Activated gamma-delta T cell (primary cell): ENCODE measurements at places on chromosomes 7 and 10.

- no peak for DNase-seq
Measured at GRCh38 chr7:148914208-148914777, 30.2 kb upstream of the EZH2 start.

GRCh38 chr10:133129071-133129858 is 30.8 kb upstream of the KNDC1 start:
- DNase-seq, result no peak

- no peak for DNase-seq
Measured at GRCh38 chr10:14588084-14588937, 186.4 kb downstream of the FAM107B start.

GRCh38 chr10:12377658-12378290 is 28.4 kb downstream of the CAMK1D start:
- DNase-seq, result no peak

GRCh38 chr10:11425296-11425610 is 186.2 kb downstream of the USP6NL start:
- DNase-seq, result no peak

GRCh38 chr10:102102421-102102820 is 17.7 kb downstream of the LDB1 start:
- DNase-seq, result no peak

GRCh38 chr7:74220229-74220628 is 10.4 kb downstream of the LAT2 start:
- DNase-seq, result no peak

DNA sequence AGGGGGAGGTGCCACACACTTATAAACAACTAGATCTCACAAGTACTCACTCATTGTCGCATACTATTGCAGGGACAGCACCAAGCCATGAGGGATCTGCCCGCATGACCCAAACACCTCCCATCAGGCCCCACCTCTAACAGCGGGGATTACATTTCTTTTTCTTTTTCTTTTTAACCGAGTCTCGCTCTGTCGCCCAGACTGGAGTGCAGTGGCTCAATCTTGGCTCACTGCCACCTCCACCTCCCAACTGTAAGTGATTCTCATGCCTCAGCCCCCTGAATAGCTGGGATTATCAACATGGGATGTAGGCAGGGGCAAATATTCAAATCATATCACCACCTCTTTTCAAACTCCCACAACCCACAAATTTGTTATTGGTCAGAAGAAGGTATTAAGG is 76.7 kb downstream of the SKAP2 start:
- no peak for DNase-seq

GRCh38 chr10:23540401-23541030 is 101.6 kb downstream of the OTUD1 start:
- no peak for DNase-seq

DNA sequence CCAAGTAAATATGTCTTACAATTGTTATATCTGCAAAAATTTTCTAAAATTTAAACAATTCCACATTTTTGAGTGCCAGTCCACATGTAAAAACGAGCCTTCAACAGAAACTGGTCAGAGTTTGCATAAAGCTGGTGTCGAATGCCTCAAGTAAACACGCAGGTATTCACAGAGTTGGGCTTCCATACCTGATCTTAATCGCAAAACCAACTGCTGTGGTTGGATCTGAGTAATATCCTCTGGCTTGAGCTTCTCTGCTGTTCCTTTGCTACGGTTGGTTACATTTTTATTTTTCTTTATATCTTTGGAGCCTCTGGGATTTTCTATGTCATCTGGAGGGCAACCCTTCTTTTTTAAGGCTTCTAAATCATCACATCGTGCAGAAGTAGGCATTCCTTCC is 28.4 kb downstream of the ITGB1 start:
- no peak for DNase-seq

DNA sequence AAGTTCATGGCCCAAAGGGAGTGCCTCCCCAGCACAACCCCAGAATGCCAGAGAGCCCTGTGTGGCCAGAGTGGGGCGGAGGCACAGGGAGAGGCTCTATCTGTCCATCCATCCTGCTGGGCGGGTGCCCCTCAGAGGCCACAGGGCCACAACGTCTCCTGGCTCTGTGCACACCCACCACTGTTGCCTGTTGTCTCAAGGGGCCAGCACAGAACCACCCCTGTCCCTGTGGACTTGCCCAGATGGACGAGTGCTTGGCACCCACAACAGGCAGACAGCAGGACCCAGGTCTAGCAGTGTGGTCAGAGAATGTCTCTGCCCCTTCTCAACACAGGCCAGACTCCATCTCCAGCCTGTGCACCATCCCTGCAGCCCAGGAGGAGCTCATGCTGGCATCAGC is 92.8 kb downstream of the PAXIP1 start:
- DNase-seq, result no peak

GRCh38 chr7:140673063-140673773 is 473 bp downstream of the ADCK2 start:
- peak; percentile 42 for DNase-seq

- DNase-seq, result no peak
Measured at GRCh38 chr10:78953113-78953798, 115.5 kb upstream of the ZMIZ1 start.

- no peak for DNase-seq
Measured at GRCh38 chr10:33291053-33291592, 43.3 kb downstream of the NRP1 start.

DNA sequence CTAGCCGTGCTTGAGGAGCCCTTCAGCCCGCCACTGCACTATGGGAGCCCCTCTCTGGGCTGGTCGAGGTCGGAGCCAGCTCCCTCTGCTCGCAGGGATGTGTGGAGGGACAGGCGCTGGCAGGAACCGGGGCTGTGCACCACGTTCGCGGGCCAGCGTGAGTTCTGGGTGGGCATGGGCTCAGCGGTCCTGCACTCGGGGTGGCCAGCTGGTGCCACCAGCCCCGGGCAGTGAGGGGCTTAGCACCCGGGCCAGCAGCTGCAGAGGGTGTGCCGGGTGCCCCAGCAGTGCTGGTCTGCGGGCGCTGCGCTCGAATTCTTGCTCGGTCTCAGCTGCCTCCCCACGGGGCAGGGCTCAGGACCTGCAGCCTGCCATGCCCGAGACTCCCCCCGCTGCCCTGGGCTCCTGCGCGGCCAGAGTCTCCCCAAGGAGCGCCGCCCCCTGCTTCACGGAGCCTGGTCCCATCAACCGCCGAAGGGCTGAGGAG is 90.8 kb upstream of the NRG3 start:
- DNase-seq, result no peak

- no peak for DNase-seq
Measured at GRCh38 chr10:6877336-6877721, 297.3 kb upstream of the PRKCQ start.

DNA sequence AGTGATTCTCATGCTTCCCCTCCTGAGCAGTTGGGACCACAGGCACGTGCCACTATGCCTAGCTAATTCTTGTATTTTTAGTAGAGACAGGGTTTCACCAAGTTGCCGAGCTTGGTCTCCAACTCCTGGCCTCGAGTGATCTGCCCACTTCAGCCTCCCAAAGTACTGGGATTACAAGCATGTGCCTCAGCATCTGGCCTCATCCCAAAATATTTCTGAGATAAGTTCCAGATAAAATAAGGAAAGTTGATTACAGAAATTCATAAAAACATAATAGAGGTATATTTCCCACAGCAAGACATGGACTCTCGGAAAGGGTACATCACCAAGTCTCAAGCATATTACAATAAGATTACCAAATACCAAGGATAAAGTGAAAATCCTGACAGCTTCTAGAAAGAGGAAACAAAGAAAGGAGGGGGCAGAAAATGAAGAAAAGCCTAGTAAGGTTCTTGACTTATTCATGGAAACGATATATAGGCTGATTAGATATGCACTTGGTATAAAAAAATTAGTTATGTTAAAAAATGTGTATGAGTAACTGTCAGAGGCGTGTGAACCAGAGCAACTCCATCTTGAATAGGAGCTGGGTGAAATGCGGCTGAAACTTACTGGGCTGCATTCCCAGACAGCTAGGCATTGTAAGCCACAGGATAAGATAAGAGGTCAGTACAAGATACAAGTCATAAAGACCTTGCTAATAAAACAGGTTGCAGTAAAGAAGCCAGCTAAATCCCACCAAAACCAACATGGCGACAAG is 35.0 kb downstream of the IQUB start:
- DNase-seq, result no peak

- no peak for DNase-seq
Measured at GRCh38 chr10:62939698-62940097, 123.5 kb upstream of the EGR2 start.

GRCh38 chr10:10477844-10478243 is 539.8 kb upstream of the CELF2 start:
- no peak for DNase-seq

GRCh38 chr10:3225561-3225960 is 53.0 kb upstream of the PITRM1 start:
- no peak for DNase-seq

DNA sequence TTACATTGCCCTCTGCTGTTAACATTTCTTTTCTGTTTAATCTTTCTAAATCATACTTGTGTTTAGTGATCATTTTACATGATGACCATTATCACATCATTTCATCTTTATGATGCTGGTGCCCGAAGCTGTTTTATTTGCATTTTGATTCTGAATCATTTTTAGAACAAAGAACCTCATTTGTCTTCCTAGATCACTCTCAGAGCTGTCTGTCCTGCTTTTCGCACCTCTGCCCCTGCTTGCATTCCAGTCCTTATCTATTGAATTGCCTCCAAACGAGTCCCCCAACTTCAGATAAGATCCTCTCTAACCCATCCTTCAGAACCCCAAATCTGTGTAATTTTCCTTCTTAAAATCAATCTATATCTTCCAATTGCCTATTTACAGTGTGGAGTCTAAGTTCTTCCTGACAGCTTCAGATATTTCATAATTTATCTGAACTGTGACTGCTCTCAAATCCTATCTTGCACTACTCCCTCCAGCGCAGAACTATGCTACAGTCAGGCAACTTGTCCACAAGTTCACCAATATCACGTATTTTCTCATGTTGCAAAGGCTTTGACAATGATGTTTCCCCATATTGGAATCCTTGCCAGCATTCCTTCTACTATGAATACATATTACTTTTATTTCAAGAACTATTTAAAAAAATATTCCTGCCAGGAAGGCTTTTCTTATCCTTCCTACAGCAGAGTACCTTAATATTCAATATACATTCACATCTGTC is 346.5 kb upstream of the CACNA2D1 start:
- no peak for DNase-seq

DNA sequence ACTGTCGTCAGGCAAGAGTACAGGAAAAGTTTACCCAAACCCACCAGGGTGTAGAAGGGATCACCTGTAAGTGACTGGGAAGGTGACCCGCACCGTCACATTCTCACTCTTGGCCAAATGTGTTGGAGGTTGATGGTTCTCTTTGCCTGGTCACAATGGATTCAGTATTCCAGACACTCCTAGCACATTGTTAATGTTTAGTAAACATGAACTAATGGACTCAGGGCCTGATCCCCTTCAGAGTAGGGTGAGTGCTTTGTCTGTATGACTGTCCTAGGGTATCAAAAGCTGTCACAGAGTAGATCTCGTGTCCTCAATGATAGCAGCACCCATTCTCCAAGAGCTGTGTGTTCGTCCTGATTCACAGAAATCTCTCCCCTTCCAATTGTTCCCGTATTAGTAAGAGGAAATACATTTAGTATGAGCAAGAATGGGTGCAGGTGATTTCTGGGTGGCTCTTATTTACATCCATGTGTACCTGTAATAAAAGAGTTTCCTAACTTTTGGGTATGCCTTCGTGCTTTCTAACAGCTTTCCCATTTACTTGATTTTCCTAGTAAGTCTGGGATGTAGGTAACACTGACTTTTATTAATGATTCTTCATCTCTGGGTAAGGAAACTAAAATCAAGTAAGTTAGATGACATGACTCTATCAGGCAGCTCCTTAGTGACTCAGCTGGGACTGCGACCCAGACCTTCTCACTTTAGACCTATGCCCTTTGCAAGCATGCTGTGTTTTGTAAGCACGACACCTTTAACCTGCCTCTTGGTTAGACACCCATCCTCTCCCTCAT is 4.7 kb downstream of the EEPD1 start:
- DNase-seq, result no peak

GRCh38 chr10:124989526-124989925 is 47.6 kb downstream of the ZRANB1 start:
- no peak for DNase-seq

- no peak for DNase-seq
Measured at GRCh38 chr10:4174197-4174596, 389.2 kb upstream of the KLF6 start.

DNA sequence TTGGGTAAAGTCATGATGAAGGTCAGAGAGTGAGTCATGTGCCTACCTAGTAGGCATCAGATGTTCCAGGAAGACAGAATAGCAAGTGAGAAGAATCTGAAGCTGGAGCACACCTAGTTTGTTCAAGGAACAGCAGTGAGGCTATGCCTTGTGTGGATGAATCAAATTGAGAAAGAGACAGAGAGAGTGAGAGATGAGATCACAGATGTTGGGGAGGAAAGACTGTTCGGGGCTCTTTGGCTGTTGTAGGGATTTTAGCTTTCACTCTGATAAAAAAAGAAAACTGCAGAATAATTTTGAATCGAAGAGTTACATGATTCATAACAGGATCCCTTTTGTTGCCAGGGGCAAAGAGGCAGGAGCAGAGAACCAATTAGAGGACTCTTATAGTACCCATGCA is 6.3 kb downstream of the LIPF start:
- DNase-seq, result no peak

- no peak for DNase-seq
Measured at GRCh38 chr7:149735181-149735602, 38.2 kb downstream of the ZNF467 start.

DNA sequence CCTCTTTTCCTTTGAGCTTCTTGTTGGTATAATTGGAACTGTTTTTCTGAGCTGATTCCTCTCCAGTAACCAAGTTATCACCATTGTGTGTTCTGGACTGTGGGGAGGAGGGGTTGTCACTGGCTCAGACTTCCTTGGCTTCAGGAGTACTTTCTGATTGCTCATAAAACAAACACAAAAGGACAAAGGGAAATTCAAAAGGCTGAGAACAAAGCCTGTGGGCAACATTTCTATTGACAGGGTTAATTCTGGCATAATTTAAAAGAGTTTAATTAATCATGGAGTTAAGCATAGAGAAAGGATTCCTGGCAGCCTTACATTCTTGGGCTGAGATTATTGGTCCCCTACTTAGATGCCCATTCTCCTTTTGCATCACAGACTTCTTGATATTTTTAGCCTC is 222.9 kb upstream of the KMT2E start:
- DNase-seq, result no peak

- DNase-seq, result no peak
Measured at GRCh38 chr10:93703066-93703465, 674 bp upstream of the FRA10AC1 start.

DNA sequence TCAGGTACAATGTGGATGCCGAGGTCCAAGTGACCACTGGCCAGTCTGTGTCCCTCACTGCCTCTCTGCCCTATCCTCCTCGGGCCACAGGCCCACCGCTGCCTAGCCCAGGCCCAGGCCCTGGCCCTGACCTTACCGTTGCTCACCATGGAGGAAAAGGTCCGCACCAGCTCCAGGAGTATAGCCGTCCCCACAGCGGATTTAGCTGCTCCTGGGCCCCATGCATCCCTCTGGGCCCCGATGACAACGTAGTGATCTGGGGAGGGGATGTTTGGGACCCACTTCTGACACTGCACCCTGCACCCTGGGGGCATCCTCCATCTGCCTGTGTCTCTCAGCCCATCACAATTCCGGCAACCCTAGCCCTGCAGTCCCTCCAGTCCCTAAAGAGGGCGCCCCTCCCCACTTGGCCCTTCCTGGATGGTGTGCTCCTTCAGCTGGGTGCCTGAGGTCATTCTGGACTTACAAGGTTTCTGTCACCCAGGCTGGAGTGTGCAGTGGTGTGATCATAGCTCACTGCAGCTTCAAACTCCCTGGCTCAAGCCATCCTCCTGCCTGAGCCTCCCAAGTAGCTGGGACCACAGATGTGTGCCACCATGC is 12.1 kb downstream of the TFR2 start:
- DNase-seq, result no peak
